CD4-positive, alpha-beta T cell treated with Interferon gamma for 1 hour (primary cell): ENCODE measurements at places on chromosomes 16 and 17.

DNA sequence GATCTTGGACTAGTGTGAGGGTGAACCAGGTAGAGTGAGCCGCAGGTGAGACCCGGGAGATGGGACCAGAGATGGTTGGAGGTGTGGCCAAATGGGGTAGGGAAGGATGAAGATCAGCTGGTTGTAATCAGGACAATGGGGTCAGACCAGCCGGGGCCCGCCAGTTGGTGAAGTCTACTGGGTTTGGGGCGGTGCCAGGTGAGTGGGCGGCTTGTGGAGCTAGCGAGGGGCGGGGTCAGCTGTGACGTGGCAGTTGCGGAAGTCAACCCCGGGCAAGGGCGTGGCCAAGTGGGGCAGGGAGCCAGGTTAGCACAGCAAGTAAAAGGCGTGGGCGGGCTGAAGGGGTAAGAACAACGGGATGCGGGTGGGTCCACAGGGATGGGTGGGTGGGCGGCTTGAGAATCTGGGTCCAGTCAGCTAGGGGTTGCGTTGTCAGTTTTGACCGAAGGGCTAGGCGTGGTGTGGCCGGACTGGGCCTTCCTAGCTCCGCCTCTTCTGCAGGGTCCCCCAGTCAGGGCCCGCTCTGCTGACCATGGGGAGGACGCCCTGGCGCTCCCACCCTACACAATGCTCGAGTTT is 25.5 kb upstream of the ALKBH5 start:
- peak; percentile 94 for DNase-seq

DNA sequence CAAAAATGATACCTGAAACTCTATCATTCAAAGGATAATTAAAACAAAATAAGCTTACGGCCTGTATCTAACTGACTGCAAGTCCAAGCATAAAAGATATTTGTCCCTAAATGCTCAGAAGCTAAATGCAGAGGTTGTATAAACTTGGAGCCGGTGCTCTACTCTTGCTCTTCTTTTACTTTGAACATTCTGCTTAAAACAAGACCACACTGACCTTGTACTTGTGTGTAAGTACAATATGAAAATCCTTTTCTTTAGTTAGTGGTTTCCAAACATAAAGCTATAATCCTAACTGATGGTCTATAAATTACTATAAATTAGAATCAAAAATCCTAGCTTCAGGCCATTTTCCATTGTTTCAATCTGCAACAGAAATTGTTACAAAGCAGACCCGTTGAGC is 74.6 kb downstream of the SPAG9 start:
- no peak for DNase-seq

DNA sequence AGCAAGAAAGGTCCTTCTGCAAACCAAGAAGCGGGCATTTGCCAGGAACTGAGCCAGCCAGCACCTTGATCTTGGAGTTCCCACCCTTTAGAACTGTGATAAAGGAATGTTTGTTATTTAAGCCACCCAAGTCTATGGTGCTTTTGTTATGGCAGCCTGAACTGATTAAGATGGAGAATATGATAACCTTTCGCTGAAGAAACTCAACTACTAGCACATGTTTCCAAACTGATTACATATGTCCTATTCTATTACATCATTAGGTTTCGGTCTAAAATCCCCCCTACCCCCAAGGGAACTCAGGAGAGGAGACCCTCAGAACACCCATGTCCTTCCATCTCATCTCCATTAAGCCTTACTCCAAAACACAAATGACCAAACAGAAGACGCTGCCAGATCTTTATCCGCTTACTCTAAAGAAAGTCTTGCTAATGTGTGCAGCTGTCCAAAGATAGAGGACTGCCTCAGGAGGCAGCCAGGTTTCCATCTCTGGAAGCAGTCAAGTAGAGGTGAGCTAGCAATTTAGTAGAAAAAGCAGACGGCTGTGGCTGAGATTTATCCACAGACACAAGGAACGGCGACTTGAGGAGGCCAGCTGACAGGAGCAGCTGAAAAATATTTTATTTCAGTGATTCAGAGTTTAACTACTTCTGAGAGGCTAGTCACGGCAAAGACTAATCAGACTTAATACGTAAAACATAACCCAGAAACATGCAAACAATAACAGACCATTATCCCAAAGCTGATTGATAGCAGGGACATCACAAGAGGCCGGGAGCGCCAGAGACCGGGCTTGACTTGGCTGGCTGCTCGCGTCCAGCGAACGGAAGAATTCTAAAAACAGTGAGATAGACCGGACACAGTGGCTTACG is 611.4 kb upstream of the CDH5 start:
- DNase-seq, result no peak

DNA sequence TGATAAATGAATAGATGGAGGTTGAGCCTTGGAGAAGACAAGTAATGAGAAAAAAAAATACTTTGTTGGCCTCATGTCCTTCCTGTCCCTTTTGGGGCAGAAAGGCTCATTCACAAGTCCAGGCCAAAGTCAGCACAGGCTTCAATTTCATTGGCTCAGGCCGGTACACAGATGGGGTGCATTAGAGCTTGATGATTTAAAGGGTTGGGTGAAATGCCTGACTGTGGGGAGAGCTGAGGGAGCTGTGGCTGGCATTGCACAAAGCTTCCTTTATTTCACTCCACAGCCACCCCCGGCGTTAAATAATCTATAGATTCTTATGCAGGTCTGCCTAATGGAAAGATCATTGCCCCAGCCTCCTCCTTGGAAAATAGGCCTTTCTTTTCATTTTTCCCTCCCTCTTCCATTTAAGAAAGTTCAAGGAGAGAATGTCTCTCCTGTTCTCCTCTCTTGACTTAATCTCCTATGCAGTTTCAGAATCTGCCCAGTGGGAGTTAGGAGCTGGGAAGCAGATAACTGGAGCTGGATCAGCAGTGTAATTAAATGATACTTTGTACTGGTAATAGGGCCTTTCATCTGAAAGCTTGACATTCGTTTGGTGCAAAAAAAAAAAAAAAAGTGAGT is 24.4 kb downstream of the YPEL2 start:
- no peak for DNase-seq

- no peak for DNase-seq
Measured at GRCh38 chr17:63837480-63837879, 5.0 kb downstream of the SMARCD2 start.

GRCh38 chr17:68850749-68851510 is 104.3 kb downstream of the ABCA8 start:
- no peak for DNase-seq

- DNase-seq, result peak; percentile 69
Measured at GRCh38 chr16:67236563-67237395, 9.8 kb downstream of the TMEM208 start.

DNA sequence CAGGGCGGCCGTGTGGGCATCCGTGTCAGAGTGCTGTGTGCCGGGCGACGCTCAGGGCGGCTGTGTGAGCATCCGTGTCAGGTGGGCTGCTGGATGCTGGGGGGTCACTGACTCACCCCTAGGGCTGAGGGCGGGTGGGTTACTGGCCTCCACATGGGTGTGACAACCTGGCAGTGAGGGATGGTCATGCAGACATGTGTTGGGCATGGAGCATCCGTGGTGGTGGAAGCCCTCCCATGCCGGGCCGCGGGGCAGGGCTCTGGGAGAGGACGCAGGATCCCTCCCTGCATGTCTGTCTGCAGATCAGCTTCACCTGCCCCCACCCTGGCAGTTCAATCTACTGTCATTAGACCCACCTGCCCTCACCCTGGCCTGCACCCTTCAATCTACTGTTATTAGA is 56.3 kb downstream of the METRNL start:
- DNase-seq, result no peak

- DNase-seq, result no peak
Measured at GRCh38 chr17:79902146-79902791, 63.0 kb upstream of the CBX4 start.

DNA sequence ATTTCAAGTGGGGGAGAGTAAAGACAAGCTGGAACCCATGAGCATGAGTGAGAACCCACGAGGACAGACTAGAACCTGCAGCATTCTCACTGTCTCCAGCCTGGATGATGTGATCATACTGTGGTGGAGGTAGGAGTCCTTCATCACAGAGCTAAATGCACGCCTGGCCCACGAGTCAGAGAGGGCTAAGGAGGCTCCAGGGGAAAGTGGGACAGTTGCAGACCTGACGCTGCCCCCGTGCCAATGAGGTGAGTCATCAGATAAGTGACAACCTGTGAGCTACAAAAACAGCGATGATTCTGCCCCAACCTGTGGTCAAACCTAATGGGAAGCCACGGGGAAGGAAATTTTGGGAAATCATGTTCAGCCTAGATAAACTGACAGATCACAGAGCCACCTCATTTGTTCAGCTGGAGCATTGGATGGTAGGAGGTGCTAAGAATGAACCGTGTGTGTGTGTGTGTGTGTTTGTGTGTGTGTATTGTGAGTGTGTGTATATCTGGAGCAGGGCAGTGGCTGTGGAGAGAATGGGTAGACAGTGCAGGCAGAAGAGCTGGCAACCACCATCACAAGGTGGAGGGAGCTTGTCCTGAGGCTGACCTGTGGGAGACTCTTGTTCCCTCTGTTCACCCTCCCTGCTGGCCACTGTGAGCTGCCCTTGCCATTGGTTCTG is 131.8 kb downstream of the UTP18 start:
- DNase-seq, result no peak

- DNase-seq, result peak; percentile 43
Measured at GRCh38 chr17:6753006-6753445, 2.8 kb upstream of the XAF1 start.

DNA sequence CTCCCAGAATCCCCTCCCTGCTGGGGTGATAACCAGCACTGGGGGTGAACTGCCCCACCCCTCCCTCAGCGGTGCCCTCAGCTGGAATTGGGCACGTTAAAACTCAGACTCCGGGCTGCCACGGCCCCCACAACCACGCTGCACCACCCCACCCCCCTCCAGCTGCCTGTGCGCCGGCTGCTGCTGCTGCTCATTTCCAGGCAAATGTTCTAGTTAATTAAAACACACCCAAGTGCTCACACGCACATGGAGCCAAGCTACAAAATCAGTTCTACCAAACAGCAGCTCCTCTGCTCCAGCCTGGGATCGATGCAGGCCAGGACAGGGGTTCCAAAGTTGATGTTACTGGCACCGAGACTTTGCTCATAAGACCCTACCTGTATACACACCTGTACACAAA is 180.5 kb downstream of the ZNF423 start:
- DNase-seq, result no peak

DNA sequence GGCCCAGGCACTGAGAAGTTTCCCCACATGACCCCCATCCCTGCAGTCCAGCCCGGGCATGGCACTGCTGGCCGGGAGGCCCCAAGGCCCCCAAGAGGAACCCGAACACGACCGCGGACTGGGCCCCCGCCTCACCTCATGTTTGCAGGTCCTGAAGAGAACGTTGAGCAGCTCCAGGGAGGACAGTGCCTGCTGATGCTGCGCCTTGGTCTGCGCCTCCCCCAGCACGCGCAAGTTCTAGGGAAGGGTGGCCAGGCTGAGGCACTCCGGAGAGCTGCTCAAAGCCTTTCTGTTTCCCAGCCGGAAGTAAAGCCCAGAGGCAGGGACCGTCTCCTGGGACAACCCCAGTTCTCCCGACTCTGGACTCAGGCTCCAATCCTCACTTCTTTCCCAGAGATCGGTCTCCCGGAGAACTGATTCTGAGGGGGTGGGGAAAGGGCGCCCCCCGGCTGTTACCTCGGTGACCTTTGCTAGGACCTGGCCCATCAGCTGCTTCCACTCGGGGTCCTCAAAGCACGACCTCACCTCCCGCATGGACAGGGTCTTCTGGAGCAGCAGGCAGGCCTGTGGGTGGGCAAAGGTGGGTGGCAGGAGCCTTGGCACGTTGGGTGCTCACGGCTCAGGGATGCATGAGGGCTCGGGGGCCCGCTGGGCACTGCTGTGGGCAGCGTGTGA is 13.7 kb downstream of the MYBBP1A start:
- no peak for DNase-seq

- no peak for DNase-seq
Measured at GRCh38 chr16:3789375-3790099, 72.2 kb upstream of the TRAP1 start.

- no peak for DNase-seq
Measured at GRCh38 chr17:78268951-78269905, 37.8 kb downstream of the TMEM235 start.

- DNase-seq, result no peak
Measured at GRCh38 chr16:27752241-27752640, 202.3 kb downstream of the KATNIP start.

DNA sequence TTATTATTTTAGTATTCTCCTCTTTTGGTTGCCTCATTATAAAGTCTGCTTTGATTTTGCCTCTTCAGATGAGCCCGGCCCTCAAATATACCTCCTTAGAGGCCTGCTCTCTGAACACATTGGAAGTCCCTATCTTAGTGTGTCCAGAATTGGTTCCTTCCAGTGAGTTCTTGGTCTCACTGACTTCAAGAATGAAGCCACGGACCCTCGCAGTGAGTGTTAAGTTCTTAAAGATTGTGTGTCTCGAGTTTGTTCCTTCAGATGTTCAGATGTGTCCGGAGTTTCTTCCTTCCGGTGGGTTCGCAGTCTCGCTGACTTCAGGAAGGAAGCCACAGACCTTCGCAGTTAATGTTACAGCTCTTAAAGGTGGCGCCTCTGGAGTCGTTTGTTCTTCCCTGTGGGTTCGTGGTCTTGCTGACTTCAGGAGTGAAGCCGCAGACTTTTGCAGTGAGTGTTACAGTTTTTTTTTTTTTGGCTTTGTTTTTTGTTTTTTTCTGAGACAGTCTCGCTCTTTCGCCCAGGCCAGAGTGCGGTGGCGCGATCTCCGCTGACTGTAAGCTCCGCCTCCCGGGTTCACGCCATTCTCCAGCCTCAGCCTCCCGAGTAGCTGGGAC is 45.8 kb upstream of the NOS2 start:
- peak; percentile 32 for DNase-seq

DNA sequence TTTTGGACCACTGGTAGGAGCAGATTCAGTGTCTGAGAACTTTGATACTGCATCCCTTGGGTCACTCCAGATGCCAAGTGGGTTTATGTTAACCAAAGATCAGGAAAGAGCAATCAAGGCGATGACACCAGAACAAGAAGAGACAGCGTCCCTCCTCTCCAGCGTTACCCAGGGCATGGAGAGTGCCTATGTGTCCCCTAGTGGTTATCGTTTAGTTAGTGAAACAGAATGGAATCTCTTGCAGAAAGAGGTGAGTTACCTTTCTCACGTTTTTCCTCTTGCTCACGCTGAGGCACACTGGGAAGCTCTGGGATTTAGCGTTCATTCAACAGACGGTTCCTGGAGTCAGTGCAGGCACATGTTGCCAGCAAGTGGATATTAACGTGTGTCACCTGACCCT is 58.0 kb downstream of the NUP88 start:
- no peak for DNase-seq

- no peak for DNase-seq
Measured at GRCh38 chr16:77594799-77595596, 127.3 kb upstream of the NUDT7 start.

GRCh38 chr17:28906706-28907438 is 4.0 kb upstream of the DHRS13 start:
- DNase-seq, result no peak

DNA sequence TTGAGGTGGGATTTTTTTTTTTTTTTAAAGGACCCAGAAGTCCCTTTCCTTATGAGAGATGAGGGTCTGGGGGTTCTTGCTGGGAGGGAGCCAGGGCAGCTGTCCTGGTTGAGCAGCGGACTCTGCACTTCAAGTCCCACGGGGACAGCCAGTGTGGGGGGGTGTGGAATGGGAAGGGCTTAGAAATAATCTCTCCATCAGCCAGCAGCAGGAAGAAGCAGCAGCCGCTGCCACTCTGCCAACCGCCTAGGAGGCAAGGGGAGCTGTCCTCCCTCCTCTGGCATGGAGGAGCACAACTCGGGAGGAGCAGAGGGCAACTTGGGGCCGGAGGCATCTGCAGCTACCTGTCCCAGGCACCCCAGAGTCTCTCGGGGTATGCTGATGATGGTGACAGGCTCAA is at the start of gene KCNG4:
TSS of gene KCNG4 (minus strand) at position 104 of the 400 bp plus-strand sequence. CDS start 2,527 bp downstream, outside the sequence.
- no peak for DNase-seq
